ENCODE measurements at places on chromosomes 1 and 21.

DNA sequence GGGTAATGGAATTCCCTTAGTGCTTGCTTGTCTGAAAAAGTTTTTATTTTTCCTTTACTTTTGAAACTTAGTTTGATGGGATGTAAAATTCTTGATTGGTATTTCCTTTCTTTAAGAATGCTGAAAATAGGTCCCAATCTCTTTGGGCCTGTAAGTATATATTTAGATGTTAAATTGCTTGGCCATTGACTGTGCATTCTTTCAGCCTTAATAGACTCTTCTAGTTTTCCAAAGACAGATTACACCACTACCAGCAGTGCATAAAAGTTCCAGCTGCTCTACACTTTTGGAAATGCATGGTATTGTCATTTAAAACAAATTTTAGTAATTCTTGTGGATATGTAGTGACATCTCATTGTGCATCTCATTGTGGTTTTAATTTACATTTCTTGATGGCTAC is 464.8 kb upstream of the USP24 start:
- no peak for DNase-seq

- no peak for DNase-seq
Observed at GRCh38 chr1:66300280-66300971, 233.5 kb upstream of the SGIP1 start.

DNA sequence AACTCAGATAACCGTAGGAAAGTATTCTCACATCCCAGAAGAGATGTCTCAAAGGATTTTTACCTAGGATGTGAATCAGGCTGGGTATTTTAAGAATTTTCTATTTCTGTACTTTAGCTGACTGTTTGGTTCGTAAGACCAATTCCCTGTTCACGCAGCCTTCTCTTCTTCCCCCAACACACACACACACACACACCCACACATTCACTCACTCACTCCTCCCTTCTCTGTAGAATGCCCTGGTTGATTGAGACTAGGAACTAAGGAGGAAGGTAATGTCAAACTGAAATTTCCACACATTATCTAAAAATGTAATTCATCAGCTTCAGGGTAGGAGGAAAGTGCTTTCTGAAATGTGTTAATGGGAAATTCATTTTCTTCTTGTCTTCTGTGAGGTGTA is 43.5 kb downstream of the ELAVL4 start:
- no peak for DNase-seq

- DNase-seq = no peak
Observed at GRCh38 chr1:203199816-203200571, 13.5 kb upstream of the CHI3L1 start.

DNA sequence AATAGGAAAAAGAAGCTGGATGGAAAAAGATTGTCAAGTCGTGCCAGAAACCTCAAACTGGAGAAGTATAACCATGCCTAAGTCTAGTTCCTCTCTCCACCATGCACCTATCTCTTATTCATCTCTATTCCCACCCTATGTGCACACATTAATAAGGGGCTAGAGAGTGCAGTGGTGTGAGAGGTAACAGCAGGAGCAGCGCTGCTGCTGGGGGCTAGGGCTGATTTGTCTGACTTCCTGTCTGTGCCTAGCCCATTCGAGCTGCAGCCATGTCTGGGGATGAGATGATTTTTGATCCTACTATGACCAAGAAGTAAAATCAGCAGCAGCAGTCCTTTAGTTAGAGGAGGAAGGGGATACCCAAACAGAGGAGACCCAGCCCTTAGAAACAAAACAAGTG is 43.0 kb downstream of the TRIM33 start:
- DNase-seq = no peak

DNA sequence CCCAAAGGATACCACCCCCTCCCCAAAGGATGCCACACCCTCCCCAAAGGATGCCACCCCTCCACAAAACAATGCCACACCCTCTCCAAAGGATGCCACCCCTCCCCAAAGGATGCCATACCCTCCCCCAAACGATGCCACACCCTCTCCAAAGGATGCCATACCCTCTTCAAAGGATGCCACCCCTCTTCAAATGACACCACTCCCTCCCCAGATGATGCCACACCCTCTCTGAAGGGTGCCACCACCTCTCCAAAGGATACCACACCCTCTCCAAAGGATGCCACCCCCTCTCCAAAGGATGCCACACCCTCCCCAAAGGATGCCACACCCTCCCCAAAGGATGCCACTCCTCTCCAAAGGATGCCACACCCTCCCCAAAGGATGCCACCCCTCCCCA is 21.6 kb upstream of the TRIM17 start:
- no peak for DNase-seq

GRCh38 chr1:180261524-180262155 is 31.6 kb downstream of the LHX4 start:
- DNase-seq = peak; percentile 31

DNA sequence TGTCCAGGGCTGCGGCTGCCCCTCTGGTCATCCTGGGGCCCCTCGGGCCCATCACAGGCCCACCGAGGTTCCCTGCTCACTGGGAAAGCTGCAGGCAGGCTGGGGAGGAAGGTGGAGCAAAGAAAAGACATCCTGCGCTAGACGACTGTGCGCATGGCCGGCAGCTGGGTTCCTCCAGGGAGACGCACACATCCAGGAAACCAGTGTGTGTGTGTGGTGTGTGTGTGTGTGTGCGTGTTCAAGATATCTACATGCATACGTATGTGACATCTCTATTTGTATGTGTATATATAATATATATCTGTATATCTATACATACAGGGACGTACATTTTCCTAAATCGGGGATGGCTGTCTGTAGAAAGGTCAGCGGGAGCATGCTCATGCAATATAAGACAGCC is 63.7 kb downstream of the ACOT7 start:
- DNase-seq = no peak

Data from spleen (tissue), 13 donors.